ENCODE measurements at places on chromosomes 3 and 15.

DNA sequence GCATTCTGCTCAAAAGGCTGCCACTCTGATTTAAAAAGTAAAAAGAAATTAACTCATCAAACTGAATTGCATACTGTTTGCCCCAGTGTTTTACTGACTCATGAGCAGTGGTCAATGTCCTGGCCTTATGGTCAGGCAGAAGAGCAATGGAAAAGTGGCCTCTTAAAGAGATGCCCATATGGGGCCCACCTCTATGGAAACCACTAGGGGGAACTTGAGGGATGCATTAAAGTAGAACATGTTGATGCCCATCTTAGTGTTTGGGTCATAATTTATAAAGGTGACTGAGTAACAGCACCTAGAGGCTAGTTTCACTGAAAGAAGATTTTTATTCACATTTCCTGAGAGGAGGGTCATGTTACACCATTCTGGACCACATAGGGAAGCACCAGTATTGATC lies 66.5 kb upstream of the RNU6-1 start:
- DNase-seq: no peak

DNA sequence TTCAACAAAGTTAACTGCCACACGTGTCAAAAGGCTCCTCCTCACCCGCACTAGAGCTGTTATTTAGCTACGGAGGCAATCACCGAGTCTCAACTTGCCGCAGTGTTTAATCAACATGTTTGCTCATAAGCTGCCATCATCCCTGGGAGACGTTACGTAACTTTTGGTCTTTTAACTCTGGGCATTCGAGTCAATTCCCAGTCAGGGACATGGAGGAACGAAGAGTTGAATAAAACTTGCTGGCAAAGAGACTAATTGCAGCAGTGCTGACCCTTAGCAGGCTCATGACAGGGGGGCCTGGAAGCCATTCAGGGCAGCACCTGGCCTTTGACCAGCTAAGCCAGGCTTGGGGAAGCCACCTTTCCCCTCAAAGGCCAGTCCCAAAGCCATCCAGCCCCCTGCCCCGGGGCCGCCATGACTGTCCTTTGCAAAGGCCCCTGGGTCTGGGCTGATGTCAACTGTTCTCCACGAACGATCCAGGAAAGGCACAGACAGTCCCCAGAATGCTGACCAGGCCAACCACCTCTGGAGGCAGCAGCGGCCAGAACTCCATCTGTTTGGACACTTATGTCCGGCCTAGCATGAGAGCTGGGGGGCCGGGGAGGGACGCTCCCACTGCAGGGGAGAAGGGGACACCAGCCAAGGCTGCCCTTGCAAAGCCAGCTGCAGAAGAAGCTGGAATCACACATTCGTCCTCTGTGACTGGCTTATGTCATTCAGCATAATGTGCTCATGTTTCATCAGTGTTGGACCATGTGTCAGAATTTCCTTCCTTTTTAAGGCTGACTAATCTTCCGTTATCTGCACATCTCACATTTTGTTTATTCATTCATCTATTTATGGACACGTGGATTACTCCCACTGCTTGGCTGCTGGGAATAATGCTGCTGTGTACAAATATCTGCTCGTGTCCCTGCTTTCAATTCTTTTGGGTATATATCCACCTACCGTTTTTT lies 43.7 kb downstream of the PCSK6 start:
- DNase-seq: no peak

- DNase-seq: no peak
Measured at GRCh38 chr3:81643721-81644120, 117.7 kb downstream of the GBE1 start.

DNA sequence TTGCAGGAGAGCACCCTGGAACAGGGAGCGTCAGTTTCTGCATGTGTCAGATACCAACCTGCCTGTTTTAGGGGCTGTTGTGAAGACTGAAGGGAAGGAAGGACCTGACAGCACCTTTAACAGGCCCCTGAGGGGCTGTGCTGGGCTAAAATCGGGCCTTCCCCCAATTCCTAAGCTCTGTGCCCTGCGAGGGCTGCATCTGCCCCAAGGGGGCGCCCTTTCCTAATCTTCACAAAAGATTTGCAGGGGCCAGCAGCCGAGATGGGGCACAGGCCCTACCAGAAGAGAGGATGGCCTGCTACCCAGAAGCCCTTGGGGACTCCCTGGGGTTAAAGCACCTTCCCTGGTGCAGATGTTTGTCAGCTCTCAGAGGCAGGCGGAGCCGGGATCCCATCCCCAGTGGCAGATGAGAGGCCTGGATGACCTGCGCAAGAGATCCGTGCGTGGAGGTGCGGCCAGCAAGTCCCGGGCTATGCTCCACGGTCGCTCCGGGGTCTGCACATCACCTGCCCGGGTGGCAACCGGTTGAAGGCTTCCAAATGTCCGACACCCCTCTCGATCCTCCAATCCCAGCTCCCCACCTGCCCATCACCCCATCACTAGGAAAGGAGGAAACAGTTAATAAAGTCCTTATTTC lies 53.6 kb downstream of the RHCG start:
- no peak for DNase-seq

DNA sequence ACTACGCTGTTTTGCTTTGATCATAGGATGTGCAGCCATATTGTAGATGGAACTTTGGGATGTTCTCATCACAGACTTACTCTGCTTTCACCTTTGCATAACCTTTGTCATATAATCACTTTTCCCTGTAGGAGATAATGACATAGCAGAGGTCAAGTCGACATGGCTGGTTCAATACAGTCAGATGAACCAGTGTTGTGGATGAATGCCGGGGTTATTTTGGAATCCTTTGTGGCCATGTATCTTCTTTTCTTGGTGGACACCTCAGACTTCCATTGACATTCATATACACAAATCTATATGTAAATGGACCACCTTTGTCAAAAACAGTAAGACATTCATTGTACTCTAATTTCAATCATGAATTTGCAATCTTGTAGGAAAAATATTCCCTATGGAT lies 180.2 kb downstream of the PTPRG start:
- no peak for DNase-seq

Data from stimulated activated CD8-positive, alpha-beta memory T cell treated with anti-CD3 and anti-CD28 coated beads, Interleukin-4, amount 100 ng/mL, for 4 hours (primary cell).